Natural killer cell (primary cell): ENCODE measurements at places on chromosomes 7 and 10.

GRCh38 chr7:143104759-143105158, 27.1 kb upstream of the PIP start:
- DNase-seq = no peak

DNA sequence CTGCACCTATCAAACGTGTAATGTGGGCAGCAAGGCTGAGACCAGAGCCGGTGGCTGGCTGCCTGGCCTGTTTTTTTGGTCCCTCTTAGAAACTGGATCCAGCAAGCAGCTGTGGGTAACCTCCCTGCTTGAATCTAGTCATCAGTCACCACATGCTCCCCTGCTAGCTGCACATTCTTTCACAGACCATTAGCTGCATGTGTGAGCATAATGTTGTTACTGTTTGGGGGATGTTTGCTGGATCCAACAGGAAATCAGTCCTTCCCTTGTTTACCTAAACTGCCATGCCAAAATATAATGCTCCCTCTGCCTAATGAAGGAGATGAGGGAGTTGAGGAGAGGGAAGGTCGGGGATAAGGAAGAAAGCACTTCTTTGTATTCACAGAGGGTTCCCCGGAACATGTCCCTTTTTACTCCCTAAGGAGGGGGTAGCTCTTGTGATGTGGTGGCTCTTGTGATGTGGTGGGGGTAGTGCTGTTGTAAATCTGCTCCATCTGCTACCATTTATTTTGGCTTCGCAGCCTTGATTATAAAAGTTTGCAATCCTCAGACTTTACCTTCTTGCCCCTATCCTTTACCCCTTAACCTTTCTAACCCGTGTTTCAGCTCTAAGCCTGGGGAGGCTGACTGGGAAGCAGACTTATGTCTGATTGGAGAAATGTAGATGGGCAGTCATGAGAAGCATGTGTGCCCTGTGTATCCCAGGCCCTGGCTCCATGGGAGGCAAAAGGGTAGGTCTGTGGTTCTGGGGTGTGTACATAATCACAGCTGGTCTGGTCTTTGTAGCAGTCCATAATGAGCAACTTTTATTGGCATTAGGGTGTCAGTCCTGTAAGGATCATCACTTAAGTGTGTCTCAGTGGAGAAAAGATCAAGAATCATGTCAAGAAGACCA, 20.8 kb downstream of the LOXL4 start:
- DNase-seq = no peak

DNA sequence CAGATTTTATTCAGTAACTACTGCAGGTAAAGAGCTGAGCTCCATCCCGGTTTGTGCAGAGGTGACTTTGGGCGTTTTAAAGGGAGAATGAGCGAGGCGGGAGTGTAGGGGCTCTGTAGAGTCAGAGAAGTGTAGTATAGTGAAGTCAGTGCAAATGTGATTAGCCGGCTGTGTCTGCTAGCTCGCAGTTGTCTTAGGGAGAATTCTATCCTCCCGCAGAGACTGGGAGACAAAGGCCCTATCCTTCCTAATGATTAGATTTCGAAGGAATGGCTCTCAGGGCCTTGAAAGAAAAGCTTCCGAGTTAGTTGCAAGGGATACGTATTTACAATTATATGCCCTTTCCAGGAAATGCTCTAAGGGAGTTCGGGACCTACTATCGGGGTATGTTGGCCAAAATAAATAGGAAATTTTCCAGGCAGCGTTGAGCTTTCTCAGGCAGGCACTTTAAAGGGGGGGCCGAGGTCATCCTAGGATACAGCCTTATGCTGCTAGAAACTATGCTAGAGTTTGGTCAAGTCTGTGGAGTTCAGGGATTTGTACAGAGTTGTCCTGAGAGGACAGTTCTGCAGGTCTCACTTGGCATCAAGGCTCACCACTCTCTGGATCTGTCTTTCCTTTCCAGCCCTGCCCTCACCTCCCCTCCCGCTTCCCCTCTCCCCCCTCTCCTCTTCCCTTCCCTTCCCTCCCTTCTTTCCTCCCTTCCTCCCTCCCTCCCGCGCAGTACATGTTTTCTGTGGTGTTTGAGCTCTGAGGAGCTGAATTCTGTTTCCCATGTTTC, 825 bp downstream of the MRPL32 start:
- DNase-seq = peak; percentile 25

- DNase-seq = no peak
Measured at GRCh38 chr7:87337331-87337730, 8.1 kb upstream of the CROT start.

DNA sequence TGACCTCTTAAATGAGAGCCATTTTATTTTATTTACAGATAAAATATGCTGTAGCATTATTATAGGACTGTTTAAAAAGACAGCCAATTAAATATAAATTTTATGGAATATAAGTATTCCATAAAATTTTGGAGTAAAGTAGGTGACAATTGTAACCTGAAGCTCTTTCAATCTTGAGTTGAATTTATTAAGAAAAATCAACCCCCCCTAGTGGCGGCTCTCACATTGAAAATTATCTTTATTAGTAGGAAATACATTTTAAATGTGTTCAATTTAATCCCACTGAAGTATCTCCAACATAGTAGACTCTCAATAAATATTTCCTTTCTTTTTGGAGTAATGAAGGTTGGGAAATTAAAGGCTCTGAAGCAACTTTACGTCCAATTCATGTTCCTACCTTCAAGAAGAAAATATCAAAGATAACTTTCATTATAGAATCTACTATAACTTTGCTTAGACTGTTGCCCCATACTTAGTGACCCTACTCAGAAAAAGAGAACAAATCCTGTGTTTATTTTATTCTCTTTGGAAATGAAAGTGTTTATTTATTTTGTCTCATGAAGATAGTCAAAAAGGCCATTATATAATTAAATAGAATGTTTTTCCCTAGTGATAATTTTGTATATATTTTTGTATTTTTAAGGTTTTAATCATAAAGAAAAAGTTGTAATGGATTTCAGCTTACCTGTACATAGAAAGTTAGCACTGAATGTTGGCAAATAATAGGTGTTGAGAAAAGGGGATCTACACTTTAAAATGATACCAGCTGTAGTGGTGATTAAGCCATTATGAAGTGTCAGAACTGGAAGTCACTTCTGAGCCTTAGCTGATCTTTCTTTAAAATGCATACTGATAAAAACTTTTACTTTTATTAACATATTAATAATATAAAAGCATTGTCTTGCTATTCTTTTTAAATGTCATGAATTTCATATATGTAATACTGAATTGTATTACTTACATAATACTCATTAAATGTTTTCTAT, 3.3 kb downstream of the AHR start:
- DNase-seq = peak; percentile 72

GRCh38 chr10:11037991-11038390, 20.3 kb downstream of the CELF2 start:
- DNase-seq = no peak

DNA sequence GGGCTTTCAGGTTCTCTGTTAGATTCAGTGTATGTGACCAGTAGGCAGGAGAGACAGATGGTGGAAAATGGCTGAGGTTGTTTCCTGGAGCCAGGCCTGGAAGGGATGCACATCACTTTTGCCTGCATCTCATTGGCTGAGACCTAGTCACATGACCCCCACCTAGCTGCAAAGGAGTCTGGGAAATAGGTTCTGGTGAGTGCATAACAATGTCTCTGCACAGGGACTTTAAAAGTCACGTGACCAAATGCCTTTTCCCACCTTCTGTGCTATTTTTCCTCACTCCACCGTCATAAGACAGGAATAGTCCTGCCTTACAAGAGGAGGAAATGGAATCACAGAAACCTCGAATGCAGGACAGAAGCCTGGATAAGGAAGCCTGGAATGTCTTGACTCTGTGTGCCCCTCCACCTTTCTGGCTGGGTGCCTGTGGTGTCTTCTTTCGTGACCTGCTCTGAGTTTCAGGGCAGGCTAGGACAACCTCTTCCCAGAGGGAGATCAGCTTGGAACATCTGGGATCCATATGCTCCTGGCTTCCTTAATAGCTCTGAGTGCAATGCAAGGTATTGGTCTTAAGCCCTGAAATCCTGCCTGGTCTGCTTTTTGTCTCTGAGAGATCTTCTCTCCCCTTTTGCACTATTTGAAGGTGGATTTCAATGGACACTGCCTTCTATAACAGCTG, 139.9 kb upstream of the ZNF438 start:
- DNase-seq = no peak

GRCh38 chr10:103442031-103442461, 10.1 kb downstream of the CALHM2 start:
- no peak for DNase-seq
